ENCODE measurements at places on chromosomes 11 and 22.

GRCh38 chr11:75384438-75385080 lies 14.8 kb upstream of the RPS3 start:
- peak; percentile 46 for DNase-seq

- peak; percentile 49 for DNase-seq
Measured at GRCh38 chr22:20550851-20551744, 43.7 kb downstream of the MED15 start.

DNA sequence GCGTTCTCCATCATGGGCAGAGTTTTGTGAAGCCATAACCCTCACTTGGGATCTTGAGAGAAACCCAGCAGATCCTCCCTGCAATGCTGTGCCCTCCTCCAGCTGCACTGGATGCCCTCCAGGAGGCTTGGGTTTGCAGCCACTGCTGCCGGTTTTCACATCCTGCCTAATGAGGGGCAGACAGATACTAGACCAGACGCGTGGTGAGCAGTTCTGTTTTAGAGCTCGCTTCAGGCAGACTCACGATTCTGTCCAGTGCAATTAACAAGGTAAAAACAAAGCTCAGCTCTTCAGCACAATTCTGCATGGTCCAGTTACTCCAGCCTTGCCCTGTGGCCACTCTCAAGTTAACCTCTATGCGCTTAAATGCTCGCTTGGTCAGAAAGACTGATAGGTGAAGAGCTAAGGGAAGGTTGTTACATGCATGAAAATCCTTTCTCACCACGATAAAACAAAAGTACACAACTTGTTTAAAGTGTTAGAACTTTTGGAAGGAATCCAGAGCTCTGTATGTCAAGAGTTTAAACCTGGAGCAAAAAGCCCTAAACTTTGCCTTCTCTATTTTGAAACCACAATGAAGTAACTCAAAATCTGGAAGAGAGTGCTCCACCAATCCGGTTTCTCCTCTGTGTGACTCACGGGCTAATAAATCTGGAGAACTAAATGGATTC lies 292.3 kb upstream of the FAT3 start:
- DNase-seq = peak; percentile 64

- DNase-seq = no peak
Measured at GRCh38 chr22:22171357-22172218, 73.0 kb upstream of the VPREB1 start.

GRCh38 chr11:67419325-67420049 lies 4.0 kb downstream of the CARNS1 start:
- DNase-seq = no peak

DNA sequence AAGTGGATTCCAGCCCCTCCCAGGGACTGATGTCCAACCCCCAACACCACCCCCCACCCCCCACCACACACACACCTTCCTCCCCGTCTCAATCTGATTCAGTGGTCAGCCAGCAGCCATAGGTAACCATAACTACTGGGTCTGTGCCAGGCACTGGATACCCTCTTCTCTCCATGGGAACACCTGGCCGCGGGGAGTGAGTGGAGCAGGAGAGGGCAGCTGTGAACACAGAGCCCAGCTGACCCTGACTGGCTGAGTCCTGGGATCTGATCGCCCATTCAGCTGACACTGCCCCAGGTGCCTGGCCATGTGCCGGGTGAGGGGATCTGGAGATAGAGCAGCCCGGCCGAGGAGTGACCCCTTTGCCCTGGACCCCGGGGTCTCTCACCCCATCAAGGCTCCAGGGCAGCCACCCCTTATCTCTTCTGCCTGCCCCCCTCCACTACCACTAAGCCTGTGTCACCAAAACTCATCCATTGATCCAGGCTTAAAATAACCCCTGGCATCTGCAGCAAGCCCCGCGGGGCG lies 2.6 kb upstream of the SHISA8 start:
- no peak for DNase-seq

- no peak for DNase-seq
Measured at GRCh38 chr22:36767035-36767775, 8.7 kb downstream of the IFT27 start.

DNA sequence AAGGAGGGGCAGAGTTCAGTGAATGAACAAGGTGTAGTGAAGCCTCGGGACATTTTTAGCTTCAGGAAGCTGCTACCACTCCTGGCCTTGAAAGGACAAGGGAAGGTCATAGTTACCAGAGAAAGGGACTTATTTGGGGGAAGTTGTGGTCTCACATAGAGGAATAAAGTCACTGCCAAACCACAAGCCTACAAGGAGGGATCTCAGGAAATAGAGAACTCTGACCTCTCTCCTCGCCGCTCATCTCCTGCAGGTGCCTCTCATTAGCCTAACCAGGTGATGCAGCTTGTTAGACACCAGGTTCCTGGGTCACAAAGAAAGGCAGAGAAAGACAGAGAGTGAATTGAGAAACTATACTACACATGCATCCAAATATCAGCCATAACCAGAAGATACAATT lies 14.3 kb upstream of the TOLLIP start:
- no peak for DNase-seq

DNA sequence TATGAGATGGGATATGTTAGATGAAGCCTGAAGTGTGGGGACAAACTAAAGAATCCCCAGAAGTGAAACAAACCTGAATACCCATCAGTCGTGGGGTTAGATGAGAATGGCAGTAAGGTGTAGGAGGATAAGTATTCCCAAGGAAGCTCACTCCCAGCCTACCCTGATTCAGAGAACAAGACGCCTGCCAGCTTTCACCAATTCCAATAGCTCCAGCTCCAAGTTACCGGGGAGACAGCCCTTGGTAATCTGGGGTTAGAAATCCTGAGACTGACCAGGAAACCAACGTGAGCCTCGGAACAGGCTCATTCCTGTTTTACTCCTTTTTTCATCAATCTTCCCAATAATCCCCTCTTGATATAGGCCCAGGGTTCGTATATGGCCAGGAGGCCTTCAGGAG lies 46.5 kb downstream of the RPL27A start:
- DNase-seq = no peak

- peak; percentile 27 for DNase-seq
Measured at GRCh38 chr22:18110194-18110953, at the start of gene TUBA8. Gene TUBA8 (plus strand): TSS chr22:18110809. CDS start chr22:18110866, 57 bp downstream.

- peak; percentile 14 for DNase-seq
Measured at GRCh38 chr22:35418088-35418487, 18.1 kb downstream of the MCM5 start.

DNA sequence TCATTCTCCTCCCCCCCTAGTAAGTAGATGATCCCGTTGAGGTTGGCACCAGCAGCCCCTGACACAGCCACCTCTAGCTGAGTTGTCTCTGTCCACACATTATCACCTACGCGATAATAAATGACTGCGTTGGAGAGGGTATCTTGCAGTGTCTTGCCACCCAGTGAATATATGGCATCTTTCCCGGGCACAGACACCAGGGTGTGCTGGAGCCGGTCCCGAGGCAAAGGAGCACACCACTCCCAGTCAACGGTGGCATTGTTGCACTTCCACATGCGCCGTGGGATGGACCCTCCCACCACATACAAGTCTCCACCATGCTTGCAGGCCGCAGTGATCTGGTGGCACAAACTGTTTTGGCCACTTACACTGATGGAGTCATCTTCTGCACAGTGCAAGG lies 5.4 kb downstream of the KBTBD4 start:
- DNase-seq = no peak

DNA sequence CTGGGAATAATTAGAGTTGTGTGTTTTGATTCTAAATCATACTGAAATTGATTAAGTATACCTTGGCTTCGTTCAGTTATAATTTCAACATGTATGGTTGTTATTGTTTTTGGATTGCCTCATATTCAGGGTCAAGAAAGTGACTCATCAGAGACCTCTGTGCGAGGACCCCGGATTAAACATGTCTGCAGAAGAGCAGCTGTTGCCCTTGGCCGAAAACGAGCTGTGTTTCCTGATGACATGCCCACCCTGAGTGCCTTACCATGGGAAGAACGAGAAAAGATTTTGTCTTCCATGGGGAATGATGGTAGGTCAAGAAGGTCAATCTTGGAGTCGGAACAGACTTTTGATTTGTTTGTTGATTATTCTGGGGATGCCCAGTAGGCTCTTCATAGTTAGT lies 40.4 kb downstream of the KMT2A start:
- no peak for DNase-seq

DNA sequence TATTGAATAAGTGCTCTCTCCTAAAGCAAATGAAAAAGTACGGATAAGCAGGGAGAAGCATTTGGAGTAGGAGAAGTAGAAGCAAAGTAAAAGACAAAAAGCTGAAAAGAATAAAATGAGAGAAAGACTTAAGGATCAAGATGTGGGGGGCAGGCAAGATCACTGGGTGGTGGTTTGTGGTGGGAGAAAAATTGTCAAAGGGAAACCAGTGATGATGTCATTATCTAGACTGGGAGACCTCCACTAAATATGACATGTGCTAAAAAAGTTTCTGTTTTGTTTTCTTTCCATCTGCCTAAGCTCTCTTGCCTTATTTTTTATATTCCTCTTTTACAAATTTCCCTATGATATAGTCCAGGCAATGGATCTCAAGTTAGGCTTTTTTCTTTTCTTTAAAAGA lies 14.8 kb upstream of the MAML2 start:
- no peak for DNase-seq

All from fibroblast of skin of right biceps (primary cell).